ENCODE measurements at places on chromosomes 5 and 9. TPM values are rescaled to one million over a fixed set of nuclear protein-coding genes. Genes with fewer than 3 reads are reported as not detected.

The TMEM252 gene
- not detected for total RNA-seq

The LCN1 gene
- total RNA-seq, result not detected

The KCNV2 gene
- not detected for total RNA-seq

The ARHGEF37 gene
- 0.81 TPM for total RNA-seq

The WDR31 gene
- 0.46 TPM for total RNA-seq

The SPATA31C1 gene
- total RNA-seq, result not detected

The SLCO6A1 gene
- total RNA-seq, result not detected

The GRIN1 gene
- not detected for total RNA-seq

The PCDHB15 gene
- total RNA-seq, result 2.1 TPM

The RNF183 gene
- not detected for total RNA-seq

The PPIC gene
- total RNA-seq, result 84.2 TPM

DNA sequence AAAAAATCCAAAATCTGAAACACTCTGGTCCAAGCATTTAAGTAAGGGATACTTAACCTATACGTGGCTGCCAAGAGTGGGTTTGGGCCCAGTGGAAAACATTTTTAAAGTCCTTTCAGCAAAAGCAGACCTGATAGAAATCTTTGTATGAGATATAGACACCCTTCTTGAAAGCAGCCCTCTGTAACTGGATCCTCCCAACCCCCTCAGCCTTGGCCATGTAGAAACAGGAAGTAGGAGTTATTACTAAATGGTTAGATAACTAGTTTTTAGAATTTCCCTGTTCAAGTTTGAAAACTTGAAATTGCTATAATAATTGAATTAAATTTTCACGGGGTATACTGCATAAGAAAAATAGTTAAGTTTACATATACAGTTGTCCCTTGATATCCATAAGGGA is 111.3 kb upstream of the PCA3 start:
- no peak for DNase-seq

GRCh38 chr5:1883120-1883924 is 597 bp upstream of the IRX4 start:
- no peak for DNase-seq

DNA sequence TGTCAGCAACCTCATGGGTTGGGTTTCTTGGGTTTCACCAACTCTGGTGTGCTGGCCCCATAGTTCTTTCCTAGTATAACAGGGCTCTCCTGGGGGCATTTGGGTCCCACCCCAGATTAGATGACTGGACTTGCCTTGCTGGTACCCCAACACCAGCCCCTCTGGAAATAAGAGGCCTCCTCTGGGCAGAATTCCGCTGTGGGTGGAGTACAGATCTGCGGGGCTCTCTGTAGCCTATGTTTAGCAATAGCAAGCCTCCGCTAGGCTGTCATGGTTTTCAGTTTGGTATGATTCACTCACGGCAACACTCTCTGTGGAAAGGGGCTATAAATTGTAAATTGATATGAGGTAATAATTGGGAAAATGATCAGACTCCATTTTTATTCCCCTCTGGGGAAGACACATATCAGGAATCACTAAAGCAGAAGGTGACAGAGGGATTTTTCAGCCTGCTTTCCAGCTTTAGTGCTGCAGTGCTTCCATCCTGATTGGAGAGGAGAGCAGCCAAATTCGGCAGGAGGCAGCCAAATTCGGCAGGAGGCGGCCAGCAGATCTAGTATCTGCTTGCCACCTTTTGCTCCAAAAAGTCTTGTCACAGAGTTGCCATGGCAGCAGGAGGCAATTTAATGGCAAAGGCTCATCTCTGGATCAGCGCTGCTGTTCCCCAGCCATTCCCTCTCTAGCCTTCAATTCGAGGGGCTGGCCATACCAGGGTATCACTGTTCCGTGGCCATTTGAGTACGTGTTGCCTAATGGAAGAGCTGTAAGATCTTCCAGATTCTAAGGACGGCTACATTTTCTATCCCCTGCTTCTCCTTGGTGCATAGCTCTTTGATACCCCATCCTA is 84.6 kb downstream of the SLC44A1 start:
- no peak for DNase-seq

DNA sequence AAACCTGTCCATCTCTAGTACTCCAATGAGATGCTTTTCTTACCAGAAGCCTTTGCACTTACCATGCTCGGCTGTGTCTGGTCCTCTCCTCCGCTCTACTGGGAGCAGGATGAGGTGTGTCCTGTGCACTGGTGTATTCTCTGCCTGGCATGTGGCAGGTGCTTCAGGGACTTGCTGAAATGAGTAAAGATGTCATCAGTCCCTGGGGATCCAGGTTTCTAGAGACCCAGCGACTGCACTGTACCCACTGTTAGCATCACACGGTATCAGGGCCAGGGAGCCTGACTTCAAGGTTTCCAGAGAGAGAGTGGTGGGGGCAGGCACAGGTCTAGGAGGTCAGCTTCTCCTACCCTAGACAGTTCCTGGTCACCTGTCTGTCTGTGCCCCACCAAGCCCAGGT is 10.5 kb downstream of the PTTG1 start:
- DNase-seq, result no peak

GRCh38 chr5:166865206-166865605 is 1426.2 kb upstream of the WWC1 start:
- DNase-seq, result no peak

DNA sequence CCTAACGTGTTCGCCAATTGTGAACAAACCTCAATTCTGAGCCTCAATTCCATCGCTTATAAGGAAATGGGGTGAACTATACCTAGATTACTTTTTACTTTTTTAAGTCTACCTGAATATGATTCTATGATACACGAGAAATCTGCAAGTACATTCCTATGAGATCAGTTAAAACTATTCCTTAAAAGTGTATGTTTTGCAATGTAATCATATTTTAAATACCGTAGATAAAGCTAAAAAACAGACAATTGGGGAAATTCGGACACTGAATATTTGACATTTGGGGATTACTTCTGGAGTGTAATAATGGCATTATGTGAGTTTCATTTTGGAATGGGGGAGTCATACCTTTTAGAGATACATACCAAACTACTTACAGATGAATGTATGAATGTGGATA is 62.3 kb downstream of the STRBP start:
- DNase-seq, result no peak

- DNase-seq, result peak; percentile 64
Observed at GRCh38 chr9:70113403-70114022, 69.9 kb downstream of the MAMDC2 start.

DNA sequence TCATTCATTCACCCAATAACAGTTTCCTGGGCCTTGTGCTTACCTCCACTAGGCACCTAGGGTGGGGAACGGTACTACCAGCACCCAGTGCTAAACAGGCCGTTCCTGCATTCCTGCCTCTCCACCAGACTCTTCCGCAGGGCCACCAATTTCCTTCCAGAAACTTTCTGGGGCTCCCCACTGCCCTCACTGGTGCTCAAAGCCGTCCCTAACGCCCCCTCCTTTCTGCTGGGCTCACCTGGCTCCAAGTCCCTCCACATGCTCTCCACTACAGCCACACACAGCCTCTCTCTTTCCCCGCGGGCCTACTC is 1.4 kb downstream of the PHF19 start:
- no peak for DNase-seq

DNA sequence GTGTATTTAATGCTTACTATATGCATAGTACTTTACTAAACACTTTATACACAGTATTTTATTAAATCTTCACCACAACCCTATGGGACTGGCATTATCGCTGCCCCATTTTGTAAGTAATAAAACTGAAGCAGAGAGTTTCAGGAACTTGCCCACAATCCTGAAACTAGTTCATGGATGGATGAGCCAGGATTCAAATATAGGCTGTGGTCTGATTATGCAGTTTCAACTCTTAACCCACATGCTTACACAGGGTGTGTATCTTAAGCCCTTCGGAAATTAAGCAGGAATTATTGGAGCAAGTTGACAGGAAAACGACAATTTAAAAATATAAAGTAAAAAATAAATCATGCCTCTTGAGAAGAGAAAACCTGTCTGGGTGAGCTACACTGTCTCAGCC is 109.0 kb downstream of the ATP10B start:
- no peak for DNase-seq

- DNase-seq, result no peak
Observed at GRCh38 chr5:109315245-109315644, 94.5 kb downstream of the PJA2 start.

DNA sequence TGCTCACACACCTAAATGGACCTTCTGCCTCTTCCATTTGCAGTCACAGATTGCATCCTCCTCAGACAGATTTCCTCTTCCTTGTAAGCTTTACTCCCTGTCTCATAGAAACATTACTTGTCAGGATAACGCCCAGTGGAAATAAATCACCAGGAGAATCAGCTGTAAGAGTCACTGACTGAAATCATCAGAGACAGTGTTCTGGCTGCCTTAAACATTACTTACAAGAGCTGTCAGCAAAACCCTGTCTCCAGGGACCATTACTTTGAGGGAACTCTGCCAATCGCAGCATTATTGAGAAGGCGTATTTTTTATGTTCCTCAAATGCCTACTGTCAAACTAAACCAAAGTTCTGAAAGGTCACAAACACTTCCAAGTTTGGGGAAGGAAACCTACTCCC is 5.9 kb downstream of the DPYSL3 start:
- DNase-seq, result no peak

DNA sequence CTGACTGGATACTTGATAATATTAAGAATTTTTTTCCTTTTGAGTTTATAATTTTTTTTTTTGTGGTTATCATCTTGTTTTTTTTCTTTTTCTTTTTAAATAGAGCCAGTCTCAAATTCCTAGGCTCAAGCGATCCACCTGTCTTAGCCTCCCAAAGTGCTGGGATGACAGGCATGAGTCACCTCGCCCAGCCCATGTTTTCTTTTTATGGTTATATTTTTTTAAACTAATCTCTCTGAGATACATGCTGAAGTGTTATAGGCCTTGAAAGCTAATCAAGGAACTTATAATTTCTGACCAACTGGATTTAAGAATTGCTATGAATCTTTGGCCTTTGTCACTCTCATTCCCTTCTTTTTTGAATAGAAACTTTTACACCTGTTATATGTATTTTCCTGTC is 6.8 kb upstream of the AMACR start:
- DNase-seq, result no peak

DNA sequence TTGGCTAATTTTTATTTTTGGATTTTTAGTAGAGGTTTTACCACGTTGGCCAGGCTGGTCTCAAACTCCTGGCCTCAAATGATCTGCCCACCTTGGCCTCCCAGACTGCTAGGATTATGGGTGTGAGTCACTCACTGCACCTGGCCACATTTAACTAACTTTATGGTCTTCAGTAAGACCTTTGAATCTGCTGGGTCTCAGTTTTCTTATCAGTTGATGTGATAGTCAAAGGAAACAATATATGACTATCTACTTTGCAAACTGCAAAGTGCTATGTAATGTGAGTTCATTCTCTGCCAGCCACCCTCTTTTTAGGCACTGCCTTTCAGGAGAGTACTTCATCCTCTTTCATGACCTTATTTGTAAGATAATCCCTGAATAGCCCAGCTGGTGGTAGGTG is 474.7 kb downstream of the PDE4D start:
- no peak for DNase-seq

GRCh38 chr9:105708405-105708804 is 14.1 kb downstream of the TMEM38B start:
- no peak for DNase-seq

DNA sequence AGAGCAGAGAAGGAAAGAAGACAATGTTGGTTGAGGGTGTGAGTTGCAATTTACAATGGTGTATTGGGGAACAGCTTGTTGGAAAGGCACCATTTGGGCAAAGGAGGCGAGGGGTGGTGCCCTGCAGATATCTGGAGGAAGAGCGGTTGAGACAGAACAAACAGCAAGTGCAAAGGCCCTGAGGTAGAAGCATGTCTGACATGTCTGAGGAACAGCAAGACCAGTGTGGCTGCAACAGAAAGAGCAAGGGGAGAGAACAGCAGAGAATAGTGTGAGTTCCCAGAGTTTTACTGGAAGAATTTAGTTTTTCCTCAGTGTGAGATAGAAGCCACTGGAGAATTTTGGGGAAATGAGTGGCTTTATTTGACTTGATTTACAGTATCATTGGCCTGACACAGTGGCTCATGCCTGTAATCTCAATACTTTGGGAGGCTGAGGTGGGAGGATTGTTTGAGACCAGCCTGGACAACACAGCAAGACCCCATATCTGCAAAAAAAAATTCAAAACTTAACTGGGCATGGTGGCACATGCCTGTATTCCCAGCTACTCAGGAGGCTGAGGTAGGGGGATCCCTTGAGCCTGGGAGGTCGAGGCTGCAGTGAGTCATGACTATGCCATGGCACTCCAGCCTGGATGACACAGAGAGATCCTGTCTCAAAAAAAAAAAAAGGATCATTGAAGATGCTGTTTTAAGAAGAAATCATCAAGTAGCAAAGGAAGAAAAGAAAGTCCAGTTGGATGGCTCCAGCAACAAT is 13.6 kb downstream of the CMBL start:
- no peak for DNase-seq

GRCh38 chr5:163190784-163191183 is 246.6 kb upstream of the CCNG1 start:
- DNase-seq, result no peak

Data from H4 (cell line).